Stimulated activated naive CD8-positive, alpha-beta T cell treated with anti-CD3 and anti-CD28 coated beads, Interleukin-15, amount 100 ng/mL, for 72 hours (primary cell): ENCODE measurements at places on chromosomes 7 and 10.

DNA sequence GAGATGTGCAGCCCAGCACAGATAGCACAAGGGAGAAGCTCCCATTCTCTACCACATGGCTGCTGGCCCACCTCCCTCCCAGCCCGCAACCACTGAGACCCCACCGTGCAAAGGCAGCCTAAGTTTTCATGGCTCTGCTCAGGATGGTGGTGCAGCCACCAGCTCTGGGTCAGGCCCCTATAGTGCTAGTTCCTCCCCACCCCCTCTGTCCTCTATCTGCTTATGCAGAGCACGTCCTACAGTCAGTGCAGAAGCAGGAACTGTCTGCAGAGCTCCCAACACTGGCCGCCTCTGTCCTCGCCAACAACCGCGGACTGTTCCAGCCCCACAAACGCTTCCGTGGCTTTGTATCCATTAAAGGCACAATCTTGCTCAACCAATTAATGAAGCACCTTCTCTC, 278.9 kb downstream of the GRID1 start:
- no peak for DNase-seq

DNA sequence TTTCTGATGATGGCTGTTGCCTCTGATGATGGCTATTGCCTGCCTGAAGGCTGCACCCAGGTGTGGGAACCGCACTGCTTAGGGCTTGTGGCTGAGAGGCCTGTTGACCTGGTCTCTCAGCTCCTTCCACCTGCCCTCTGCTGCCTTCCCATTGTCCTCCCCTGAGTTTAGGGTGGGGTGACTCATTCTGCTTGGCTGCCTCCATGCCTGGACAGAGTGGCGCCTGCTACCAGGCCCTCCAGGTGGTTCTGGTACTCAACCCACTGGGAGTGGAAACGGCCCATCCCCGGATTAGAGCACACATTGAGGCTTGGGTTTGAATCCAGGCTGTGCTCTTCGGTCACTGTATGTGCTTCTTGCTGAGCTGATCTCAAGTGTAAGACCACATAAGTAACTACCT, 120.6 kb downstream of the SEM1 start:
- no peak for DNase-seq

GRCh38 chr10:105855791-105856190, 1214.7 kb downstream of the SORCS3 start:
- no peak for DNase-seq

GRCh38 chr10:132364594-132364970, 32.4 kb upstream of the PWWP2B start:
- peak; percentile 35 for DNase-seq

GRCh38 chr10:123600177-123600576, 66.0 kb upstream of the GPR26 start:
- no peak for DNase-seq

DNA sequence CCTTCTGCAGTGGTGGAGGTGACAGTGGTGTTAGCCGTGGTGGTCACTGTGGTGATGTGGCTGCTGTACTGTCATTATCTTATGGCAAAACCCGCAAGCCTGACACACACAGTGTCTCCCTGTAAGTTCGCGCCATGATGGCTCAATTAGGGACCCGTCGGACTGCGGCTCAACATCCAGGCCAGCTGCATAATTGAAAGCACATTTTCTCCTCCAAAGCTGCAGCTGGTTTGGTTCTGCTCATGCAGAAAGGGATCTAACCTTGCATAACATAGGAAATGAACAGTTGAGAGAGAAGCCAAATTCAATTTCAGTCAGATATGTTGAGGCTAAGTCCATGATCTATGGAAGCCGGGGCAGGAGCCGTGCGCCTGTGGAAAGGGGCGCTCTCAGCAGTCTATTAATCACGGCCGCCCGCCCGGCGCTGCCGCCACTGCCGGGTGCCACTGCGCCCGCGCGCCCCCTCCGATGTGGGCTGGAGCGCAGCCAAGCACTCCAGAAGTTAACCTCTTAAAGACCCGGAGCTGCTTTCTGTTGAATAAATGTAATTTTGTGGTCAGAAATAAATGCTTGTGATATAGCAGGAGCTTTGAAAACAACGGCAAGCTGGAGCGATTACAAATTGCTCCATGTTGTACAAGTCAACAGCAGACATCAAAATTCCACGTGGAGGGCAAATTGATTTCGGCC, 227.7 kb downstream of the CUX1 start:
- no peak for DNase-seq

DNA sequence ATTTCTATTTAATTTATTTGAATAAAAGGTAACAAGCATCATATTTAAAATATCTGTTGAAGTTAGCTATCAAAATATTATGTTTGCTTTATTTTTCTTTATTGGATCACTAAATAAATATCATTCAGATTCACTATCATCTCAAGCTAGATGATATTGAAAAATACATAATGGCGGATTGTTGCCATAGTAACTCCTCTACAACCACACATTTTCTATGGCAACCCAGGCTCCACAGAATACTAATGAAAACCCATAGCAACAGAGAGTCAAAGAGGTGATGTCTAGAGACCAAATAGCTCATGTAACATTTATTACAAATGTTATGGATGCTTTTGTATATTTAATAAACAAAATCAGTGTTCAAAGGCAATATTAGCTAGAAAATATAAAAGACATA, 148.9 kb upstream of the CDK1 start:
- DNase-seq, result no peak

GRCh38 chr10:49356181-49356580, 39.7 kb downstream of the DRGX start:
- DNase-seq, result no peak

GRCh38 chr7:96792115-96792514, 82.5 kb upstream of the SEM1 start:
- no peak for DNase-seq

DNA sequence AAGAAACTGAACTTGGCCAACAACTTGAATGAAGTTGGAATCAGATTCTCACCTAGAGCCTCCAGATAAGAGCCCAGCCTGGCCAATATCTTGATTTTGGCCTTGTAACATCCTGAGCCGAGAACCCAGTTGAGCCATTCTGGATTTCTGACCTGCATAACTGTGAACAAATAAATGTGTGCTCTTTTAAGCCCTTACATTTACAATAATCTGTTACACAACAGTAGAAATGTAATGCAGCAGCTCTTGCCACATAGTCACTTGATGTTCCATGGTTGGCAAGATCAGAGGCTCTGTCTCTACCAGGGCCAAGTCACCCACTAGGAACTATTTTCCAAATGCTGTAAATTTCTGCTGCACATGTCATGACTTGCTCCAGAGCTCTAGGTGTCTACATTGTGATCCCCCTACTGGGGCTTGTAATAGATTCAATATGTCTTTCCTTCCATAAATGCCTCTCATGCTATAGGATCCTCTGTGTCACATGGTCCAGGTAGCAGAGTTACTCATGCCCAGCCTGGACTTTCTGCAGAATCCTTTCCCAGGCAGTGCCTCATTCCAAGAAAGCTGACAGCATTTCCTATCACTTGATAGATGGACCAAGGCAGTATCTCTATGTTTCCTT, 11.4 kb upstream of the RBM20 start:
- DNase-seq, result no peak

- DNase-seq, result no peak
These were observed 30.1 kb downstream of the HOXA1 start for GRCh38 chr7:27065709-27066108.
